Heart left ventricle (tissue), 16 donors: ENCODE measurements at places on chromosomes 16 and 17. TPM values are rescaled to one million over a fixed set of nuclear protein-coding genes. Genes with fewer than 3 reads are reported as not detected.

The KRT27 gene
- total RNA-seq, result not detected

GRCh38 chr17:82807101-82807500 lies 32.7 kb downstream of the ZNF750 start:
- peak; percentile 38 for DNase-seq

DNA sequence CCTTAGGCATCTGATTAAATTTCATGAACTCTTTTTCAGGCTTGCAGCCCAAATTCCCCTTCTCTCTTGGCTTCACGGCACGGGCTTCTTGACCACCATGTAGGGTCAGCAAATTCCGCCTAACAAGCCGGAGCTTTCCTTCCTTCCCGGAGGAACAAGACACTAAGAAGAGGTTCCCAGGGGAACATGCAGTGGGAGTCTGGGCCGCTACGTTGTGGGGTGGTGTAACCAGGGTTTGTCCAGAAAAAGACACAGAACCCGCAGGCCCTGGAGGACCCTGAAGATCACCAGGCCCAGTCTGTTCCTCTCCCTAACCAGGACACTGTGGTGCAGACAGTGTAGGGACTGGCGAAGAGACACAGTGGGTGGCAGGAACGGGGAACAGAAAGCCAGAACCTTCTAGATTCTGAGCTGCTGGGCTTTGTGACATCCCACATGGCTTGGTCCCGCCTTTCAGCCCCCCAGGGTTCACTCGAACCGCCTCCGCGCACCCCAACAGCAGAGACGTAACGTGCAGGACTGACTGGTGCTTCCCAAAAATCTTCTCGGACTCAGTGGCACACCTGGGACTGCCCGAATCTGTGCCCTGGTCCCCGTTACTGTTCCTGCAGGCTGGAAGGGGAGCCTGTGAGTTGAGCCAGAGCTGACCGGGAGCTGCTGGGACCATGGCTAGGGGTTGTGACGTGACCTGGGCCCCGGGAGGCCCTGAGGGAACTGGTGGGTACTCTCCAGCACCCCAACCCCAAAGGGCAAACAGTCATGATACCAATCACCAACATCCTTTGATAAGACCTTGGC lies 55.2 kb downstream of the TBC1D16 start:
- DNase-seq, result no peak

GRCh38 chr17:41500131-41500911 lies 5.1 kb downstream of the KRT13 start:
- no peak for DNase-seq

The ZNF821 gene
- 5.5 TPM for total RNA-seq

GRCh38 chr17:6901086-6901485 lies 69.6 kb upstream of the TEKT1 start:
- no peak for DNase-seq

GRCh38 chr17:65750631-65751115 lies 189.2 kb upstream of the AXIN2 start:
- peak; percentile 63 for DNase-seq

GRCh38 chr17:10956821-10957220 lies 118.9 kb upstream of the PIRT start:
- DNase-seq, result no peak

DNA sequence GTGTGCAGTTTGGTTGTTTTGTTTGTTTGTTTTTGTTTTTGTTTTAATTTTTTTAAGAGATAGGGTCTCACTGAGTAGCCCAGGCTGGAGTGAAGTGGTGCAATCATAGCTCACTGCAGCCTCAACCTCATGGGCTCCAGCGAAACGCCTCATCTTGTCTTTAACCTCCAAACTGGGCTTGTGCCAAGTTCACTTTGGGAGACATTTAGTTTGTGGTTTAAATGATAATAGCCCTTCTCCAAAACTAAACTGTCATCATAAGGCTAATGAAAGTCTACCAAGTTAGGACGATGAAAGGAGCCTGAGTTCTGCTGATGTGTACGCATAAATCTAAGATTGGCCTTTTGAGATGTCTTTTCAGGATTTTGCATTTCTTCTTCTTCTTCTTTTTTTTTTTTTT lies 6.5 kb upstream of the CARD14 start:
- DNase-seq, result no peak

- peak; percentile 71 for DNase-seq
These were observed 14.1 kb upstream of the NUDT16L1 start for GRCh38 chr16:4679156-4679849.

DNA sequence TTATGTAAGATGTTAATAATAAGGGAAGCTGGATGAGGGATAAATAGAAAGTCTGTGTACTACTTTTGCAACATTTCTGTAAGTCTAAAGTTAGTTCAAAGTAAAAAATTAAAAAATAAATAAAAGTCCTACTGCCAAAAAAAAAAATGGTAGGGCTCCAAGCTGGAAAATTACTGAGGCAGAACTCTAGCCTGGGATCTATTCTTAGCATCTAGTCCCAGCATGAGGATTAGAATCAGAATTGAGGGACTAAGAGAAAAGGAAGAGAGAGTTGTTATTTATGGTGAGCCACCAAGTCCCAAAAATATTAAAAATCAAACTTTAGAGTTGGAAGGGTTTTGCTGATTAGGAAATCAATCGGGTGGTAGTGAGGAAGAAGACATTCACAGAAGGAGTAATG lies 110.3 kb downstream of the CYB561 start:
- no peak for DNase-seq

GRCh38 chr17:65628644-65629036 lies 67.2 kb upstream of the AXIN2 start:
- no peak for DNase-seq

GRCh38 chr17:42674755-42675347 lies 1.9 kb downstream of the PLEKHH3 start:
- DNase-seq, result no peak

The ABAT gene
- total RNA-seq, result 37.0 TPM

DNA sequence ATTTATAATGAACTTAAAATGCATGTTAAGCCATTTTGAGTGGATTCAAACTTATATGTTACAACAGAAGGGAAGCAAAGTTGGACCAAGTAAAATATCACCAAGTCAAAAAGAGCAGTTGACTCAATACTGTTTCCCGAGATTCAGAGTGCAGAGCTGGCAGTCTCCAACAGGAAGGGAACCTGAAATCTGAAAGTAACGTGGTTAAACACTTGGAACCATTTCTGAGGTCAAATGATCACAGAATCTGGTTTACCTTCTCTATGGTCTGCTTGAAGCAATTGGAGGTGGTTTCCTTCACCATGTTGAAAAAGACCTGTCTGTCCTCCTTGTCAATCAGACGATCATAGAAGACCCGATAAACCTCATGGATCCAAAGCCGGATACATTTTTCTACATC lies 86.5 kb downstream of the LYRM1 start:
- DNase-seq, result no peak

GRCh38 chr16:1953734-1954133 lies 755 bp downstream of the RPL3L start:
- DNase-seq, result no peak

- DNase-seq, result no peak
These were observed 91.9 kb downstream of the ABCC1 start for GRCh38 chr16:16041196-16041892.

- DNase-seq, result peak; percentile 71
These were observed 118.2 kb upstream of the KCNJ18 start for GRCh38 chr17:21573961-21574610.

The SLFN5 gene
- total RNA-seq, result 15.3 TPM

DNA sequence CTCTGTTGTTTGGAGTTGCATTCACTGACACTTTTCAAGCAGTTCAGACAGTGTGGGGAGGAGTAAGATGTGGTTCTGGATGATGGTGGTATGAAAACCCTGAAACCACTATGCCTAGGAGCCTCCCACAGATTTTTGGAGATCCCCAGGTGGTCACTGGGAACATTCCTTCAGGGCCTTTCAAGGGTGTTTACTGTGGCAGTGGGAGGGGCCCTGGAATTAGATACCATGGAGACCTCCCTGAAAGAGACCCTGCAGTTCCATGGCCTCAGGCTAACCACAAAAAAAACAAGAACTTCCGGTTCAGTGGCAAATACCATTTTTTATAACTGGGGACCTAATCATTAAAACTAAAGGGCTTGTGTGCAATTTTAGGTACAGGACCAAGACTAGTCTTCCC lies 79.9 kb downstream of the TMEM100 start:
- no peak for DNase-seq
